Inflammatory macrophage (primary cell): ENCODE measurements at places on chromosomes 12 and 14.

DNA sequence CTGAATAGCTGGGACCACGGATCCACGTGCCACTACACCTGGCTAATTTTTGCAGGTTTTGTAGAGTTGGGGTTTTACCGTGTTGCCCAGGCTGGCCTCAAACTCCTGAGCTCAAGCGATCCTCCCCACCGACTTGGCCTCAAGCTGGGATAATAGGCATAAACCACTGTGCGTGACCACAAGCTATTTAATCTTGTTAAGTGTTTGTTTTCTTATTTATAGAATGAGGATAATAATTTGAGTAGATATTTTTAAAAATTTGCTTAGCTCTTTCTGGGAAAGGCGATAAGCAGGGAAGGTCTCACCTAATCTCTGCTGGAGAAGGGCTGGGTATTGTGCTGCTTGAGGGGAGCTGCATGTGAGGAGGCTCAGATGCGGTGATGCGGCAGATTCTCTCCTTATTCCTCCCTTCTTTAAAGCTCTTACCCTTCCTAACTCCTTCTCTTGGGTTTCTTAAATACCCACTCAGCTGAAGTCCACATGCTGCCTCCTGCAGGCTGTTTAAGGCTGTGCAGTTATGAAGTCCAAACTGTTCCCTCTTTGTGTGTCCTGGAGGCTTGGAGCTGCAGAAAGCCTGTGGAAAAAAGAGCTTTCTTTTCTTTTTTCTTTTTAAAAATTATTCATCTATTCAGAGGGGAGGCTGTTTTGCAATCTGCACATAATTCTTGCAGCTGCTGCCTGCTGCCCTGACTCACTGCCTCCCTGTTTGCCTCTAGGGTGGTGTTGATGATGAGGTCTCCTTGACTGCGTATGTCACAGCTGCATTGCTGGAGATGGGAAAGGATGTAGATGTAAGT lies 37.9 kb downstream of the A2ML1 start:
- DNase-seq = peak; percentile 65

DNA sequence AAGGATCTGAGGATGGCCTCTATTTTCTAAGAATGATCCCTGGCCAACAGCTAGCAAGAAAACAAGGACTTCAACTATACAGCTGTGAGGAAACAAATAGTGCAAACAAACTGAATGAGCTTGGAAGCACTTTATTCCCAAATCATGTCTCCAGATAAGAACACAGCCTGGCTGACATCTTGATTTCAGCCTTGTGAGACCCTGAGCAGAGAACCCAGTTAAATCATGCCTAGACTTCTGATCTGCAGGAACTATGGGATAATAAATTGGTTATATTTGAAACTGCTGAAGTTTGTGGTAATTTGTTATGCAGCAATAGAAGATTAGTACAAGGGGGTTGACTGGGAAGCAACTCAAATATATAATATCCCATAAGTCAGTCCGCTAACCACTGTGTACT lies 183.9 kb upstream of the BMP4 start:
- no peak for DNase-seq

DNA sequence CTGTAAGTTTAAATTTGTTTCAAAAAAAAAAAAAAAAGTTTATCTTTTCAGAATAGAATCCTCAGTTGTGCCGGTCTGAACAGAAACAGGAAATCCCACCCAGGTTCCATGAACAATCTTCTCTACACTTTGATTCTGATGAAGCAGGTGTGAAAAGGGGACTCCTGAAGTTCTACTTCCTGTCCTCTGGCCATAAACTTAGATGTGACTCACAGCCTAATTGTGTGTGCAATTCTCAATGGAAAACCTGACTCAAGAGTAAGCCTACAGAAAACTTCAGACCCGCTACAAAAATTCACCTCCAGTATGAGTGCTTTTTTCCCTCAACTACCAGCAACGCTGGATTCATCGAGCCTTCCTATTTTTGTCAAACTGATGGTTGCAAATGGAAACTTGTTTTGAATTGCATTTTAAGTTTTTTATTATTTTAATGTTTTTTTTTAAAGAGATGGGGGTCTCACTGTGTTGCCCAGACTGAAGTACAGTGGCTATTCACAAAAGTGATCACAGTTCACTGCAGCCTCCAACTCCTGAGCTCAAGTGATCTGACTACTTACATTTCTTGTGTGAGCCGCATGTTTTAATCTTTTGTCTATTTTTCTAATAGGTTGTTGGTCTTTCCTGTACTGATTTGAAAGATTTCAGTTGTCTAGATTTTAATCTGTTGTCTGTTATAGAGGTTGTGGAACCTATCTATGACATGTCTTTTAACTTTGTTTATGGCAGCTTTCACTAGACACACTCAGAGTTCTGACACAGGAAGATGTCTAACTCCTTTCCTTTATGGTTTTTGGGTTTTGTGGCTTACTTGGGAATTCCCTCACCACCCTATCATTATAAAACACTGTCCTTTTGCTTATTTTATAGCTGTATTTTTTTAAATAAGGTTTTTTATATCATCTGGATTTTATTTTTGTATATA lies 37.6 kb downstream of the ATG14 start:
- no peak for DNase-seq

GRCh38 chr12:102305486-102305885 lies 107.9 kb upstream of the PMCH start:
- DNase-seq = no peak

GRCh38 chr12:108852674-108853309 lies 4.6 kb downstream of the SSH1 start:
- DNase-seq = no peak

DNA sequence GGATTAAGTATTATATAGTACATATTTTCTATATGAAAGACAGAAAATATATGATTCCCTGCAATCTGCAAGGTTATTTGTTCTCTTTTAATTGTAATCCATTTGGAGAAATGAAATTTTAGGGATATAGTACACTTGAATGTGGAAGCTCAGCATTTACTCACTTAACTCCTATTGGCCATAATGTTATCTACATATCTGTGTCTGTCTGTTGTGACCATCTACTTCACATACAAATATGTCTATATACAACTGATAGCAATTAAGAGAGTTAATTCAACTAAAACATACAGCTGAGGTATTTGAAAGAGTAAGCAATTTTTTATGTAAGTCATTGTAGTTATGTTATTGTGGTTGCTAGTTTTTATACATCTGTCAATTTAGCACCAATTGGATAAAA lies 12.9 kb downstream of the FOXG1 start:
- no peak for DNase-seq

- DNase-seq = no peak
Observed at GRCh38 chr14:97458661-97459579, 661.7 kb downstream of the VRK1 start.

DNA sequence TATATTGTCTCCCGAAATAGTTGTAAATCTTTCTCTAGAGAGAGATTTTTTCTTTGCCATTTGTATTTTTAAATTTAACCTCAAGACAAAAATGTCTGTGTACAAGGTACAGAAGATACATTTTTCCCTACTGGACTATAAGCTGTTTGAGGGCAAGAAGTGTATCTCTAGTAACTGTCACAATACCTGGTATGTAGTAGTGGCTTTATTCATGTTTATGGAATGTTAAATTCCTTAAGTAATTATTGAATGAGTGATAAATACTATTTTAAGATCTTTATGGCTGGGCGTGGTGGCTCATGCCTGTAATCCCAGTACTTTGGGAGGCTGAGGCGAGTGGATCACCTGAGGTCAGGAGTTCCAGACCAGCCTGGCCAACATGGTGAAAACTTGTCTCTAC lies 24.4 kb upstream of the CDK17 start:
- no peak for DNase-seq

- peak; percentile 20 for DNase-seq
Observed at GRCh38 chr14:55789406-55789805, 209.4 kb downstream of the KTN1 start.

- DNase-seq = no peak
Observed at GRCh38 chr14:72619111-72619571, 274.8 kb downstream of the DPF3 start.

- no peak for DNase-seq
Observed at GRCh38 chr14:68970038-68970612, 9.0 kb downstream of the ACTN1 start.

DNA sequence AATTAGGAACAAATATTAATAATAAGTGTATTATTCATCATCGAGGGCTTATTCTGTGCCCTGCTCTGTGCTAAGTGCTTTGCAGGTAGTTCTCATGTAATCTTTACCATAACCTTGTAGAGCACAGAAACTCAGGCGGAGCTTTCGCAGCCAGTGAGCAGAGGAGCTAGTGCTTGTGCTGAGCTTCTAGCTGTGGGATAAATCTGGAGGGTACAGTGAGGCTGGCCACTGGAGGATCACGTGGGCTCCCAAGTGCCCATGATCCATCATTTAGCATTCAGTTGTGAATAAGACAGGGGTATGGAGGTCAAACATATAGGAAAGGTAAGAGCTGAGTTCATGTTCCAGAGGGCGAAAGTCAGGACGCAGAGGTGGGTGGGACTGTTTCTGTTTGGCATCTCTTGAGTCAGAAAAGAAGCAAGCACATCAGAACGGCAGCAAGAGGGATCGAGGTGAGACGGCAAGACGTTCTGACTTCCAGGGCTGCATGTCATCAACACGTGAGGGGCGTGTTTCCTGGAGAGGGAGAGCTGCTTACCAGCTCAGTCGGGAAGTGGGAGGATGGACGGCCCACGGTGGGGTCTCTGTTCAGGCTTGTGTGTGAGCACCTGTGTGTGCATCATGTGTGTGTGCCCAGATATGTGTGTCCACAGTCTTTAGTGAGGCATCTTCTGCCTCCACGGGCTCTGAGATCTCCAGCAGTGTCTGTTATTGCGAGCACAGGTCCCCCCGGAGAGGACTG lies 16.8 kb upstream of the KRT80 start:
- no peak for DNase-seq

DNA sequence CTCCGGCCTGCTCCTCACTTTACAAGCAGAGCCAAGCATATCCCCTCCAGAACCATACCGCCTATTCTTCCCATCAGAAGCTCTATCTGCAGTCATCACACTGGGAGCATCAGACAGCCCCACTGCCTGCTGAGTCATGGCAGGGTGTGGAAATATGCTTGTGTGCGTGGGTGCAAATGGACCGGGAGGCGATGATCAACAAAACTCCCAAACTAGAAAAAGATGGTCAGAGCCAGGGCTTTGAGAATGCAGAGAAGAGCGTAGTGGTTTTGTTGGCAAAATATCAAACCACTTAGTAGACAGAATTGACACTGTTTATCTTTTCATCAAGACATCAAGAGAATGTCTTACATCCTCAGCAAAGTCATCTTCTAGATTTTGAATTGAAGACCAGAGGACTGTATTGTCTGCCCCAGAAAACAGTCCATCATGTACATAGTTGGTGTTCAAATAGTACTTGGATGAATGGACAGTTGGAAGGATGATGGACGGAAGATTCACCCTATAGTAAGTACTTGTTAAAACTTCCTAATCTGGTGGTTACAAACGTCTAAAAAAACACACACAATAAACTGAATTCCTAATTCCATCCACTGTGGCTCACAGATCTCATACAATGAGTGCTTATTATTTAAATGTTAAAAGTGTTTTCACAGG lies 54.9 kb downstream of the VWF start:
- DNase-seq = peak; percentile 78

DNA sequence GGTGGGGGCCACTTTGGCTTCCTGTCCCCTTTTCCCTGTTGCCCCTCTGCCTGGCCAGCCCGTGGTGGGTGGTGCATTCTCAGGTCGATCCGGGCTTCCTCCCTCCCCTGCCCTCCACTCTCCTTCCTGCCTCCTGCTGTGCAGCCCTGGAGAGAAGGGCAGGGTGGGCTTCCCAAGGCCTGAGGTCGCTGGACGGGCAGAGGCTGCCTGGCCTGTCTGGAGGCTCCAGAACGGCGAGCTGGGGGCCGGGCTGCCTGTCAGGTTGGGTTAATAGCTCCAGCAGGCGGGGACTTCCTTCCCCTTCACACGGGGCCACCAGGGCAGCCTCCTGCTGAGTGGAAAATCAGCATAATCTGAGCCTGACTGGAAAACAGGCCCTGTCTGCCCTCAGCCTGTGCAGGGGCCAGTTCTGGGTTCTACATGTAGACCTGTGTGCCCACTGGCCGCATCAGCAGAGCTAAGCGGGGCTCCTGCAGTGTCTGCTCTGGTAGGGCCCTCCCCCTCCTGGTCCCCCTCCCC lies 11.3 kb downstream of the KIF26A start:
- no peak for DNase-seq

- no peak for DNase-seq
Observed at GRCh38 chr12:102957339-102958050, at the start of gene ASCL1. Gene ASCL1, plus strand, starts transcription at chr12:102957674. Its CDS starts 571 bp downstream, at chr12:102958245.
